ENCODE measurements at places on chromosomes 4 and X.

DNA sequence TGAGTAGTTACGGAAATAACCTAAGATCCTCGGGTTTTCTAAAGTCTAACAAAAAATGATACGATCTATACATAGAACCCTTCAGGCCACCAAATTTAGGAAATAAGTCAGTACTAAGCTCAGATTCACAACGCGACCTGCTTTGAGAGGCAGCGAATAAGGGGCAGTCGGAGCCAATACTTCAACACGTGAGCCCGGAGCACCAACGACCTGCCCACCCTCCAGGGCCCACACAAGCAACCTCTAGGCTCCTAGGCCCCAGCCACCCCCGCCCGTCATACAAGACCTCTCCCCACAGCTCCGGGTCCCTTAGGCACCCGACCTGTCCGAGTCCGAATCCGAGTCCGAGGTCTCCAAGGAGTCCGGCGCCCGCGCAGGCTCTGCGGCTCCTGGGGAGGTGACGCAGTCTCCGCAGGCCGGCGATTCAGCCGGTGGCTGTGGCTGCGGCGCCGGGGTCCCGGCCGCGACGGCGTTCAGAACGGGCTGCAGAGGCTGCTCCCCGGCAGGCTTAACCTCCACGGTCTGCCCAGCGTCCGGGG is 580 bp downstream of the NAF1 start:
- DNase-seq: peak; percentile 61

DNA sequence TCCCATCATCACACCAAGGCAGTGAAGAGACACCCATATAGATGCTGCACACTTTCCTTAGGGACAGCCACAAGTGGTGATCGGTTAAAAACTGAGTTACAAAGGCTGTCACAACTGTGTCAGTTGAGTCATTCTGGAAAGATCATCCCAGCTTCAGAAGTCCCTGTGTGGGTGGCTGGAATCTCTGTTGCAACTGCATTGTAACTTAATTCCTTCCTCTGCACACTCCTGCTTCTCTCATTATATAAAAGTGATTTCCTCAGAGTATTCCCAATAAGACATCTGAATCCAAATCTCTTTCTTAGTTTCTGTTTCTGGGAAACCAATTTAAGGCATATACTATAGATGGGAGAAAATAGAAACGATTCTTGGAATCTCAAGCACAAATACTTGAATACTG is 88.1 kb downstream of the FSTL5 start:
- DNase-seq: no peak

GRCh38 chr4:99468889-99469288 is 33.7 kb upstream of the ADH7 start:
- no peak for DNase-seq

DNA sequence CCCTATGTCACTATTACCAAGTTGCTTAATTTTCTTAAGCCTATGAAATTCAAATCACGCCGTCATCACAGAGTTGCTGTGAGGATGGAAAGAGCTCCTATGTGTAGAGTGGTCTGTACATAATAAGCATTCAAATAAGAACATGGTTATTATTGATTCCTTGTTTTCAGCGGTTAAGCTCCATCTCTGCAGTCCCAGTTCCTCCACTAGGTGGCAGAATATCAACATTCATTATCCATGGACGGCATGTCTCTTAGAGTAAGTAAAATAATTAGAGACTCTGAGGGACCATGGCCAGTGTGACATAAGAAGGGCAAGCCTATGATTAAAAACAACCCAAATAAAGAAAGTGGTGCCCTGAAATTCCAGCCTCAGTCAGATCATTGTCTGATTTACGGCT is 132.5 kb upstream of the NHS start:
- DNase-seq: peak; percentile 0

DNA sequence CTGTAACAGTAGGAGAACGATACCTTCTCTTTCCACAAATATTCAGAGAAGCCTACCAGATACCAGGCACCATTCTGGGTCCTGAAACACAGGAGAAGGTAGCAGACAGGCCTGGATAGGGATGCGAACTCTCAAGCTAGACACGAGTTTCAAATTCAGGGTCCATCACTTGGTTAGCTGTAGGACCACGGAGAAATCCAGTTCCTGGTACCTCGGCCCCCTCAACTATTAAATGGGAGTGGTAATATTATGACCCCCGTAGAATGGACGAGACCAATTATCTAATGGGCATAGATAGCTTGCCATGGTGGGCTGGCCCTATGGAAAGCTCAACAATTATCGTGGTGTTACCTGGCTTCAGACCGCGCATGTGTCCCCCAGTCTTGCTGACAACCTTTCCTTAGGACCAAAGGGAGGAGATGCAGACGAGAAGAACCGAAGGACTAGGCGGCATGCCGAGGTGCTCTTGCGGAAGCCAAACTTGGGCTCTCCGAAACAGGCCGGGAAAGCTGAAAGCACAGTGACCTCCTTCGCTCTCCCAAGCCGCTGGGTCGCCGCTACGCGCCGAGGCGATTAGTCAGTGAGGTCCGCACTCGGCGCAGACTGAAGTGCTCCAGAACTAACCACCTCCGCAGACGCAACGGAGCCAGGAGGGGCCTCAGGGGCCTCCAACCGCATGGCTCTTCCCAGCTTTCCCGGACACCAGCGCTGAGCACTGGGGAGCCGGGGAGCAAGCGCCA is 19.6 kb downstream of the NKX3-2 start:
- DNase-seq: no peak

DNA sequence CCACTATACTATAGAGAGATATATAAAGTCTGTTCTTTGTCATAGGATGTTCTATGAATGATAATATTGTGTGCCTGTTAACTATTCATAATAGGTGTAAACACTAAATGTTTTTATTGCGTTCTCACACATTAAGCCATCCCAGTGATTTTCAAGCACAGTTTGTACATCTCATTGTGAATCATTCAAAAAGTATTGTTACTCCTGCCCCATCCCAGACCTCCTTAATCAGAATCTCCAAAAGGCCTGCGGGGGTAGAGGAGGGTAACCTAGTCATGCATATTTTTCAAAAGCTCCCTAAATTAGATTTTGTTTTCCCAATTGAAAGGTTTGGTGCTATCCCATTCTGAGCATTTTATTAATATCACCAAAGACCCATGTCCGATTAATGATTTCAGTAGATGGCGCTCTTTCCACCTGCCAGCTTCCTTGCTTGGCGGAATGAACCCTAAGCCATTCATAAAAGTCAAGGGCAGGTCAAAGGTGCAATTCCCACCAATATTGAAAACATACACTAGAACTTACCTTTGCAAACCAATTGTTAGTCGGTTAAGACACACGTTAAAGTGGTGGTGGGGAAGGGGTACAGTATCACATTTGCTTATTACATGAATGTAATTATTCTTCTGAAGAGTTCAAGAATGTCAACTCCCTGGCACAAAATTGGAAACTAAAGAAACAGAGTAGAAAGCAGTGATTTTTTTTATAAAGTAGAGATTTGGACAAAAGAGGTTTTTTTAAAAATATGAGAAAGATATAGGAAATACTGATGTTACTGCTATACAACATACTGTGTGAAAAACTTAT is 5.8 kb upstream of the TET2 start:
- DNase-seq: no peak
